ENCODE measurements at places on chromosomes 16 and 17.

GRCh38 chr16:11877374-11877773, 26.0 kb upstream of the RSL1D1 start:
- DNase-seq = no peak

DNA sequence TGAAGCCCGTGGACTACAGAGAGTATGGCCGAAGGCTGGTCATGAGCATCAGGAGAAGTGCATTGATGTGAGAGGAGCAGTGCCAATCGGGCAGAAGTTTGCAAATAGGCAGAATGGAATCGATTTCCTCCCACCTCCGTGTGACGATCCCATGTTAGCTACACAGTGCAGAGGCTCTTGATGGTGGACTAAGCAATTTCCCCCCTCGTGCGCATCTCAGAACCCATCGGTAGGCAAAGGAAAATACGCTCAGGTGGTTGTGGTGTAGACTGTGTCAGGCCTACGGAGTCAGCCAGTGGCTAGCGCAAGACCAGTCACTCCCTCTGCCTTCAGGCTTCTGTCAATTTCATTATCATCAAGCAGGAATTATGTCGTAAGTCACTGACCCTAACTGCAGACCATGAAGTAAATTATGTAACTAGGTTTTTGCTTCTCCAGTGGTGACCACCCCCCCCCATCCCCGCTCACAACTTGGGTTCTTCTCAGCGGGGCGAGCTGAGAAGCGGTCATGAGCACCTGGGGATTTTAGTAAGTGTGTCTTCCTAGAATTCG, 67.4 kb downstream of the RPA1 start:
- DNase-seq = no peak

DNA sequence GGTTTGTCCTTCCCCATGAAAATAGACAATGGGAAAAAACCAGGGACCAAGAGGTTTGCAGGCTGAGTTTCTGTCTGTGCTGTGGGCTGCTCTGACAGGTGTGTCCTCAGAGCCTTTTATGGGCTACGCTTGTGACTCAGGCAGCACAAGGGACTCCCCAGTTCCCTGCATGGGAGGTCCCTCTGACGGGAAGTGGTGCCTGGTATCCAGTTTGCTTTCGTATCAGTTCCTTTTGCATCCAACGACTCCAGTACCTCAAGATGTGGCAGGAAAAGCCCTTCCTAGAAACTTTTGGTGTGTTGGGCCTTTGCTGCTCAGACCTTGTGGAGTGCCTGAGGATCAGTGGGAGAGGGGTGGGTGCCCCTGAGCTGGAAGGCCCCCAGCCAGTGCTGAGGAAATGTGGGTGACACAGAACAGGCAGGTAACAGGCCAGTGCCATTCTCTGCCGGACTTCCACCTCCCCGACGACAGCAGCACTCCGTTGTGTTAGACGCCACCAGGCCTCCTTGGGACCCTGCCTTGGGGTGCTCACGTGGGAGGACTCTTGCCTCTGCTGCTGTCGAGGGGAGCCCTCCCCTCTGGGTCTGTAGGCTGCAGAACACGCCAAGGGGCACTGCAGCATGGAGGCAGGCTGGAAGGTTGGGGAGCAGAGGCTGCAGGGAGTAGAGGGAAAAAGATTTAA, 38.4 kb upstream of the IRF8 start:
- no peak for DNase-seq

- DNase-seq = no peak
Observed at GRCh38 chr17:34068571-34068970, 186.5 kb upstream of the CCL2 start.

DNA sequence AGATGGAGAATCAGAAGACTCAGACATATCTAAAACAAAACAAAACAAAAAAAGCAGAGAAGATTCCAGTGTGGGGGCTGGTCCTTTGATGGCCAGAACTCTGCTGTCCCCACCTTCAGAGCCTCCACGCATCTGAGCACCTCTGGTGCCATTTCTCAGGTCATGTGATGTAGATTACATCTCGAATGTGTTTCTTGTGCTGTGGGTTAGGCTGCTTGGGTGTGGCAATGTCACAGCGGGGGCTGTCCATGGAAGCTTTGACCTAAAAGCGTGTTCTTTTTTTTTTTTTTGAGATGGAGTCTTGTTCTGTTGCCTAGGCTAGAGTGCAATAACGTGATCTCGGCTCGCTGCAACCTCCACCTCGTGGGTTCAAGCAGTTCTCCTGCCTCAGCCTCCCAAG, 51.2 kb downstream of the PLD6 start:
- DNase-seq = peak; percentile 32

GRCh38 chr16:75599452-75600277, 23.4 kb downstream of the ADAT1 start:
- DNase-seq = no peak

- DNase-seq = no peak
Observed at GRCh38 chr16:59591480-59591879, 857.4 kb upstream of the GOT2 start.

- DNase-seq = peak; percentile 88
Observed at GRCh38 chr17:43360376-43360738, 38.4 kb upstream of the ARL4D start.

DNA sequence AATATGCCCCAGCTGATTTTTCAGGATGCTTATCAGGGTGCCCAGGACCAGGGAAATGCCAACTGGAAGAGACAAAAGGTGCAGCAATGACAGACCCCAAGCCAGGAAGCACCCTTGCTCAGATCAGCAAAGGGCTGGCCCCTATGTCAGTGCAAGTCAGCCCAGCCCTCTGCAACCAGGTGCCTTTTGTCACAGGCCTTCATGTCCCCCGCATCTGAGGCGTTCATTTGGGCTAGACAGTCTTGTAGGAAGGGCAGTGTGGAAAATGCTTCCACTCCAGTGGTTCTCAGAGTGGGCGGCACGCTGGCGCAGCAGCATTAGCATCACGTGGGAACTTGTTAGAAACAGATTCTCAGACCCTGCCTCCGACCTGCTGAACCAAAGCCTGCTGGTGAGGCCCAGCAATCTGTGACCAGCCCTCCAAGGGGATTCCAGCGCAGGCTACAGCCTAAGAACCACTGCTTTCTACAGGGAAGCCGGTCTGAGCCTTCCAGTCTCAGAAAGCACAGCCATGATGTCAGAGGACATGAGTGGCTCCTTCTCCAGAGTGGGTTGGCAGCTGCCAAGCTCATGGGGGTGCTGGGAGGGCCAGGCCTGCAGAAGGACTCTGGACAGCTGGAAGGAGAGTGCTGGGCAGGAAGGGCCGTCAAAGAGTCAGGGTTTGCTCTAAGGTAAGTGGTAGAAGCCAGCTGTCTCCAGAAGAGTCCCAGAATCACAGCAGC, 13.1 kb downstream of the SLC47A2 start:
- no peak for DNase-seq

DNA sequence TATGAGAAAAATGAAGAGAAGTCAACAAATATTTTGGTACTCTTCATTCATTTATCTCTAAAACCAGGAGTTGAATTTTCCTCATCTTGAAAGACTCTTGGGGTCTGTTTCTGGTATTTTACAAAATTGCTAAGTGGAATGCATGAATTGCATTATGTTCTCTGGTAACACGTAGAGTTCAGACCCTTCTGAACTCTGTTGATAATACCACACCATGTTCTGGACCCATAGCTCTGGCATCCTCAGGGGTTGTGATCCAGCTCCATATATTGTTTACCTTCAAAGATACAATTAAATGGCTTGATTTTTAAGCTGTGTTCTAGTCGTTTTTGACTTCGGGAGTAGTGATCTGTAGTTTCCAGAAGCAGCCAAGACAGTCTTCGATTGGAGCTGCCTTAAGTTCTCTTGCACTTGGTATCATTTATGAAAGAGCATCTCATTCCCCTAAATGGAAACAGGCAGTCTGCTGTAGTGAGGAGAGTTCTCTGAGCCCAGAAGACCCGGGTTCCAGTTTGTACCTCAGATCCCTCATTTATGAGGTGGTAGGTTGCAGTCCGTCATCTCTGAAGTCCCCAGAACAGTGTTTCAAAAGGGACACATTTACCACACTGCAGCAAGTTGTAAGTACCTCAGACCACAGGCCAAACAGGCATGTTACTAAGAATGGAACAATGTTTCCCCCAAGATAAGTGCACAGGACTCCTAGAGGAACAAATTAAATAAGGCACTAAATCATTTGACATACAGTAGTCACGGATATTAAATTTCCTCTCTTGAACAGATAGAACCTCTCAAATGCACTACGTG, 9.6 kb downstream of the PSMD7 start:
- no peak for DNase-seq

DNA sequence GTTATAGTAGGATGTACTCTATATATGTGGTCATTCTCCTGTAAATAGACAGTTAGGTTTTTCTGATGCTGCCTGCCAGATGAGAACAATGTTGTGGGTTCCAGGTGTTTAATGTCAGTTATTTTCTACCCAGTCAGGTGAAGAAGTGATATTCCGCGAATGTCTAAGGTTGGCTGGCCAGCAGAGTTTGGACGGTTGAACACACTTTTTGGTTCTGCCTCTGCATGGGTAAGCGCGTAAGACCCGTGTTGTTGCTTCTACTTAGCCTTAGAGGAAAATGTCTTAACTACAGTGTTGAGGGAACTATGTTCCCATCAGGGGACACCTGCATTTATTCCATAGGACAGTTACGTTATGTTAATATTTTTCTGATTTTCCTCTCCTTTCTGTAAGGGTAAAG, 162.6 kb downstream of the MAP2K6 start:
- no peak for DNase-seq

DNA sequence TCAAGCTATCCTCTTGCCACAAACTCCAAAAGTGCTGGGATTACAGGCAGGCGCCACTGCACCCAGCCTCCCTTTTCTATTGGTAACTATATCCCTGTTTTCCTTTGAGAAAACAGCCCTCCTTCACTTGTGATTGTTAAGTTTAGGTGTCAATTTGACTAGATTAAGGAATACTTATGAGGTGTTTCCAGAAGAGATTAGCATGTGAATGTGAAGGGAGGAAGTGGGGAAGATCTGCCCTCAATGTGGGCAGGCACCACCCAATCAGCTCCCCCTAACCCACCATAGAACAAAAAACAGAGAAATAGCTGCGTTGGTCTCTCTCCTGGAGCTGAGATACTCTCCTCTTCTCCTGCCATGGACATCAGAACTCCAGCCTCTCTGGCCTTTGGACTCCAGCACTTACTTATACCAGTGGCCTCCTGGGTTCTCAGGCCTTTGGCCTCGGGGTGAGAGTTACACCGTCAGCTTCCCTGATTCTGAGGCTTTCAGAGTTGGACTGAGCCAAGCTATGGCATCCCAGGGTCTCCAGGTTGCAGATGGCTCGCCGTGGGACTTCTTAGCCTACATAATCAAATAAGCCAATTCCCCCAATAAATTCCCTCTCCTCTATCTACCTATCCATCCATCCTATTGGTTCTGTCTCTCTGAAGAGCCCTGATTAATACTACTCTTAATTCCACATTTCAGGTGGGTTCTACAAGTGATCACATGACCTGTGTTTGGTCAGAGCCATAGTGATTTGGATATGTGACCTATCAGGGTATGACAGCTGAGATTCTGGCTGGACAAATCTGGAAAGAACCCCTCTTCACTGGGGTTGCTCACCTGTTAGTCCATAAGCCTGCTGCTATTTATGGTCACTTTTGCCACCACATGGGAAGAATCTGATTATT, 12.0 kb upstream of the STAT3 start:
- peak; percentile 39 for DNase-seq

DNA sequence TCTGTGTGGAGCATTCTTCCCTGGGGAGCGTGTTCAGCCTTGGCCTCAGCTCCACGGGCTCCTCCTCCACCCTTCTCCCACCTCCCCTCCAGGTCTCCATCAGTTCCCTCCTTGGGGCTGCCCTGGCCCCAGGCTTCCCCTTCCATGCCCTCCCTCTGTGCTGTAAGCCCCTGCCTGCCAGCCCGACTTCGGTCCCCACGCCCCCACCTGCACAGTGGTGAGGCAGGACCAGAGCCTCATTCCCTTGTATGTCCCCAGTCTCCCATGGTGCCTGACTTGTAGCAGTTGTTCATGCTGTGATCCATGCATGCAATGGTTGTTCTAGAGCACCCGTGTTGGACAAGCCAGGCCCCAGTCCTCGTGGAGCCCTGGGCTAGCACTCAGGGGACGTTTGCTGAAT, 199.4 kb downstream of the RBFOX3 start:
- no peak for DNase-seq

GRCh38 chr17:28563475-28563874, 7.8 kb downstream of the PIGS start:
- DNase-seq = no peak

DNA sequence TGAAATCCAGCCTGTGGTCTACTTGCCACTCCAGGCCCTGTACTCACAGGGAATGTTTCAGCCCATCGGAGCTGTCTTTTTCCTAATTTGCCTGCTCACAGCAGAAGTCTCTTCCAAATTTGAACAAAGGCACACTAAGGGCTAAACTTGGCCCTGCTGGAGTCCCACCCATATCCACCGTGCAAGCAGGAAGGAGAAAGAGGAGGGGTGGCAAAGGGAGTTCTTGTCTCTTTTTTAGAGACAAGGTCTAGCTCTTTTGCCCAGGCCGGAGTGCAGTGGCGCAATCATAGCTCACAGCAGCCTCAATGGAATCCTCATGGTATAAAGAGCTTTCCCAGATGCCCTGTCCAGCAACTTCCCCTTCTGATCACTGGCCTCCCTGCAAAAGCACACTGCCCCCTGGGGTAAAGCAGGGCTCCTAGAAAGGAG, 2.7 kb upstream of the PRM1 start:
- DNase-seq = no peak

DNA sequence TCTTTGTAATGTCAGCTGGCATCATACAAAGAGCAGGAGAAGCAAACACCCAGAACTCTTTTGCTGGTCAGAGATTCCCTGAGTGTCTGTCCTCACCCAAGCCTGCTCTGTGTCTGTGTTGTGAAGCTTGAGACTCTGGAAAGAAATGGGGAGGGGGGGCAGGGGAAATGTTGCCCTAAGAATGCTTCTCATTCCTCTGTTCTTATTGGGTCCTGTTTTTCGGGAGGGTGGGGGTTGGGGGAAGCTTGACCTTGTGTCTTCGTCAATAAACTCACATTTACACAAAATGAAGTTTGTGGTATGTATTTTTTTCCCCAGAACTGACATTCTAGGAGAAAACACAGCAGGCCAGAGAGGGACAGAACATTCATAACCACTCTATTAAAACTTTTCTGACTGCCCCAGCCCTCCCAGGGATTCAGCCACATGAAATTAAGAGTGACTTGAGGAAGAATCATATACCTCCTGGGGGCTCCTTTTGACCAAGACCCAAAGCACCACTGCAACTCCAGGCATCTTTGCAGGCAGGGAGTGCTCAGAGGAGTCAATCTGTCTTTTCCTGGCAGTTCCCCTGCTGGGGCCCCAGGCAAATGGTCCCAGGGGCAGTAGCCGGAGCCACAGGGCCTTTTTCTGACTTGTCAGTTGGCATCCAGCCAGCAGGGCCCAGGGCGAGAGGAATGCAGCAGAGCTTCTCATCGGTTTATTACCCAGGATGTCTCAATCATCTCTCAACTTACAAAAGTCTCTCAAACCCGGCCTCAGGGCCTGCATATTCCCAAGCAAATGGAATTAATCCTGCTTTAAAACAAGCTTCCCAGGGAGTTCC, 5.1 kb upstream of the RASL10B start:
- DNase-seq = peak; percentile 35

- DNase-seq = no peak
Observed at GRCh38 chr16:51950118-51950780, 596.7 kb downstream of the TOX3 start.

GRCh38 chr16:78375055-78375679, 275.7 kb downstream of the WWOX start:
- DNase-seq = no peak

GRCh38 chr16:80604600-80605355, 64.0 kb downstream of the DYNLRB2 start:
- no peak for DNase-seq

Data from hematopoietic multipotent progenitor cell treated with erythropoietin and hydrocortisone succinate and interleukin-3 and kit ligand, for 6 days (in vitro differentiated cells).